ENCODE measurements at places on chromosomes 13 and 19. TPM values are rescaled to one million over a fixed set of nuclear protein-coding genes. Genes with fewer than 3 reads are reported as not detected.

Gene ANGPTL8
- not detected for total RNA-seq

Gene RUBCNL
- total RNA-seq: 0.76 TPM

Gene ZNF71
- 5.4 TPM for total RNA-seq

Gene C19orf73
- total RNA-seq: 1.7 TPM

Gene CPAMD8
- 0.27 TPM for total RNA-seq
